ENCODE measurements at places on chromosomes 7 and 10.
A peak's percentile ranks its signal among the peaks of the same experiment; 100 is the strongest.

DNA sequence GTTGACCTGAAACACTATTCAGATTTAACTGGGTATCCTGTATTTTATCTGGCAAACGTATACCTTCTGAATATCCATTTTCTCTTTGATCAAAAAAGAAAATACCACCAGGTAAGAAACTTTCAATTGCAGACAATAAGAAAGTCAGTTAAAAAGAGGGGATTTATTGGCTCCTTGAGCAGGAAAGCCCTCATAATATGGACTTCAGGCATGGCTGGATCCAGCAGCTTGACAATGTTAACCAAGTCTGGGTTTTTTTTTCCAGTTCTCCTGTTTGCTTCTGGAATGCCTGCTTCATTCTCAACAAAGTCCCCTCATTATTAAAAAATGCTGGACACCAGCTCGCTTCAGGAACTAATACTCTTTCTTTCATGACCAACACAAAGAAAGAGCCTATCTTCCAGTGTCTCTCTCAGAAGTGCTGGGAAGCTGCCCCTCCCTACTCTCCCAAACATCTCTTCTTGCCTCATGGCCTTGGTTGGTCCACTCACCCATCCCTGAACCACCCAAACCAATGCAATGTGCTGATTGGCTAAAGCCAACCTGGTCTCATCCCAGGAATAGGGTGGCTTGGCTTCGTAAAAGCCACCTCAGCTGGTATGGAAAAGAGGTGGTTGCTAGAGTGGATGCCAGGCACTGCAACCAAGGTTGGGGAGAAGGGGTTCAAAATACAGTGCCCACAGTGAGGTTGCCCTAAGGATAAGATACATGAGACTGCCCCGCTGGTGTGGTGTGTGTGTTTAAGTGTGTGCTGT, 30.6 kb upstream of the WDFY4 start:
- DNase-seq = no peak

GRCh38 chr7:99191869-99192596, 15.9 kb downstream of the KPNA7 start:
- DNase-seq = no peak

DNA sequence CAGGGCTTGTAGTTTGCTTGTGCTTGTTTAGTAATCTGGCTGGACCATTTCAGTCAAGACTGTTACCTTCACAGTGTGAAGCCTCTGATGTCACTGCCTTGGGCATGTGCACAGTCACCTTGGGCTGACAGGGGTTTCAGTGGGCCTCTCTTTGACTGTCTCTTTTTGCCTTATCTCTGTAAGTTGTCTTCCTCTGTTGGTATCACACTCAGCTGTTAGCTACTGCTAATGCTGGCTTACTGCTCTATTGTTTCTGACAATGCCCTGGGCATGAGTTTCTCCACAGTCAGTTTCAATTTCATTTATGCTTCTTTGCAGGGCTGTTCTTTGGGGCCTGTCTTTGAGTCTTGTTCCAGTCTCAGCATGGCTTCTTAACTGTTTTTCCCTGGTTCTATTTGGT, 201.9 kb upstream of the SHH start:
- DNase-seq = no peak

DNA sequence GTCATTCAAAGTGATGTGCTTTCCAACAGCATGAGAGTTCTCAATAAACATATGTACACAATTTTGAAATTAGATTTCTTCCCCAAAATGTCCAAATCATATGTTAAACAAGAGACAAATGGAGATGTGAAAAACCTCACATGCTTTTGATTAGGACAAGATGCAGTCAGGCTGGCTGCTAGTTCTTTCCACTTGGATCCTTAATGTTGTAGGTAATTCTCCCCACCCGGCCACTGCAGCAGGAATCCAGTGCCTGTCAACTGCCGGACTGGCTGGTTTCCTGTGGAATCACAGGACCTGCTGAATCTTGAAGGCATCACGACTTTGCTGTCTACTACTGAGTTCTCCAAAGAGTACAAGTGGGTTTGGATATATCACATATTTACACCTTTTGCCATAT, 138.6 kb upstream of the AKR1E2 start:
- DNase-seq = no peak

- DNase-seq = peak; percentile 82
Observed at GRCh38 chr10:78657163-78657861, 411.5 kb upstream of the ZMIZ1 start.

DNA sequence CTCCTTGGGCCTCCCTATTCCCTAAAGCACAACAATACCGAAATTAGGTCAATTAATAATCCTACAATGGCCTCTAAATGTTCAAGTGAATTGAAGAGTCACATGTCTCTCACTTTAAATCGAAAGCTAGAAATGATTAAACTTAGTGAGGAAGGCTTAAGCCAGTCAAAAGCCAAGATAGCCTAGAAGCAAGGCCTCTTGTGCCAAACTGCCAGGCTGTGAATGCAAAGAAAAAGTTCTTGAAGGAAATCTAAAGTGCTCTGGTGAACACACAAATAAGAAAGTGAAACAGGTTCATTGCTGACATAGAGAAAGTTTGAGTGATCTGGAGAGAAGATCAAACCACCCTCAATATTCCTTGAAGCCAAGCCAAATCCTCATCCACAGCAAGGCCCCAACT, 57.2 kb downstream of the SLC29A4 start:
- DNase-seq = no peak

DNA sequence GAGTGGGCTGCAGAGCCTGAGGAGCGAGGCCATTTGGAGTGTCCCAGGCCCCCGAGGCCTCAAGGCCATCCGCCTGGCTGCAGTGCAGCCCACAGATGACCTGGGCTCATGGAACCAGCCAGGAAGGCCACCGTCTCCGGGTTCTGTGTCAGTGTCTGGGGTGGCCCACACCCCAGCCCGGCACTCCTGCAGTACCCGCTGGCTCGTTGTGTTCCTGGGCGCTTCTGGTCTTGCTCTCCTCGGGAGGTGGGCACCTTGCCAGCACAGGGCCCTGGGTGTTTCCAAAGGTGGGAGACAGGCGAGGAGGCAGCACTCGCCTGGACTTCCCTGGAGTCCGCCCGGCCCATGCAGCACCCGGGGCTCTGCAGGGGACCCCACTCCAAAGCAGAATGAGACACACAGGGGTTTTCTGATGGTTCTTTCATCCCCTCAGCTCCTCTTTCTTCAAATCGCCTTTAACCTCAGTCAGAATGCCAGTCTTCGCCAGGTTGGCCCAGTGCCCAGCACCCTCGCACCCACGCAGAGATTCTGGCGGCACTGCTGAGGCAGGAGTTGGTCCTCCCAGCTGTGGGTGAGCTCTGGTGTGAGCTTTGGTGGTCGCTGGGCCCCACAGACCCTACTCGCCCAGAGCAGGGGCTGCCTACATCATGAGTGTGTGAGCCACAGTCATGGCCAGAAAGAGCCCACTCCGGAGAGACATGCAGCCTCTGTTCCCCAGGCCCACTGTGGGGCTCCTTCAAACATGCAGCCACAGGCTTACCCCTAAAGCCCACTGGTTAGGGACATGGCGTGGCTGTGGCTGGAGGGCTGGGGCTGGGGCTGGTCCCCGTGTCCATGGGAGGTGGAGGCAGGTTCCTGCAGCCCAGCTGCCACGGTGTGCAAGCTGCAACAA, 155.7 kb downstream of the EBF3 start:
- DNase-seq = no peak

- no peak for DNase-seq
Observed at GRCh38 chr10:49171326-49172060, 16.7 kb downstream of the TMEM273 start.

DNA sequence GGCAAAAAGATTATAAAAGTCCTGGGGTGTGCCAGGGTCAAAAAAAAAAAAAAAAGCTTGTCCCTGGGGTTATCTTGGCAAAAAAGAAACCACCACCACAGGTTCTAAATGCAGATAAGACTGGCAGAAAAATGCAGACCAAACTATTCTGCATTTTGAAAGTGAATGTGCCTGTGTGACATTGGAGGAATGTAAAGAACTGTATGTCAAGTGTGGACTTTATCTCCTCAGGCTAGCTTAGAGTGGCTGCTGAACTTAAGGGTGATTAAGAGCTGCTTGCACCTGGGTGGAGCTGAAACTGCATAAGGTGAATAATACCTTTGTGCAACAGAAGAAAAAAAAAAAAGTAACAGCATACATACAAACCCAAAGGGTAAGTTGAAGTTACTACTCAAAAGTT, 1.3 kb upstream of the NAPEPLD start:
- DNase-seq = peak; percentile 88

DNA sequence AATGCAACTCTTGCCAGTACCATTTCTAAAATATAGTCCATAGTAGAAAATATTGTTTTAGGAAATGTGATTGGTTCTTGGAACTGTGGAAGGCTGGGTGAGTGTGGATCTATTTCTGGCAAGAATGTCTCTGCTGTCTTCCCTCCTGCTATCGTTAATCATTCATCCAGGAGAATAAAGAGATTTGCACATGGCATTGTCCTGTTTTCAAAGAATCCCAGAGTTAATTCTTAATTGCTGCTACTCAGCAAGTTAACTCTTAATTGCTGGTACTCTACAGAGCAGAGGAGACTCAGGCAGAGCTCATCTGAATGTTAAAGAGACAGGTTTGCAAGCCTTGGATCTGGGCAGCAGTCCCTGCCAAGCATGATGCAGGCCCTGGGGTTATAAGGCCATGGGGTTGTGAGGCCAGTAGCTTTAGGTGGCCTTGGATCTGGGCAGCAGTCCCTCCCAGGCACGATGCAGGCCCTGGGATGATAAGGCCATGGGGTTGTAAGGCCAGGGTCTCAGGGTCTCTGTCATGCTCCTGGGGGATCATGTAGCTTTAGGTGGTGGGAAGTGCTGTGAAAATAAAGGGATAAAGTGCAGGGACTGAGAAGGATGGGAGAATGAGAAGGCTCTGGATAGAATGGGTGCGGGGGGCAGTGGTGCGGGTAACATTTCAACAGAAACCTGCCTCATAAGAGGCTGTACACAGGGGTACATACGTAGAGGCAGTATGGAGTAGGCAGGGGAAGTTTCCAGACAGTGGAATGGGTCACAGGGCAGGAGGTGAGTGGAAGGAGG, 162.3 kb downstream of the SVIL start:
- no peak for DNase-seq

- DNase-seq = no peak
Observed at GRCh38 chr7:105907129-105907846, 30.9 kb upstream of the ATXN7L1 start.

DNA sequence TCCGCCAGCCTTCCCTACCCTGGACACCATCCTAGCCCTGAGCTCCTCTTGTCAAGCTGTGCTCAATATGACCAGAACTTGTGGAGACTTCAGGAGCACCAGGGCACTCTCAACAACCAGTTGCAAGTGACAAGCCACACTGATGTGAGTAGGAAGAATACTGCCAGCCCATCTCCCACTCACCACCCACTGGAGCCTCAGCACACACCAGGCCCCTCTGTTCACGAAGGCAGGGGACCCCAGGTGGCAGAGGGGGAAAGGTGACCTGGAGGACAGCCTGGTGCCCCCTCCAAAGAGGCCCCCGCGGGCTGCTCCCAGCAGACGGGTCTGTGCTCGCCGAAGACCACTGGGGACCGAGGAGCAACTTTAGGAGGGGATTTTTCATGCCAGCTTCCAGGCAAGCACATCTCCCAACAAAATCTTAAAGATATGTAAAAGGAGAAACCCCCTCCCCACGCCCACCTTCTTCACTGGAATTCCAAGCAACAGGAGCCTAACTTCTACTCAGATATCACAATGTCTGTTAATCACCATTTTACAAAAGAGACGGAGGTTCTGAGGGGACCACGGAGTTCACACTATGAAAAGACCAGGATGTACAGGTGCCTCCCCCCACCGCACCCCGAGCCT, 1.0 kb downstream of the MMD2 start:
- DNase-seq = no peak

GRCh38 chr10:113067501-113067900, 117.5 kb downstream of the TCF7L2 start:
- no peak for DNase-seq

DNA sequence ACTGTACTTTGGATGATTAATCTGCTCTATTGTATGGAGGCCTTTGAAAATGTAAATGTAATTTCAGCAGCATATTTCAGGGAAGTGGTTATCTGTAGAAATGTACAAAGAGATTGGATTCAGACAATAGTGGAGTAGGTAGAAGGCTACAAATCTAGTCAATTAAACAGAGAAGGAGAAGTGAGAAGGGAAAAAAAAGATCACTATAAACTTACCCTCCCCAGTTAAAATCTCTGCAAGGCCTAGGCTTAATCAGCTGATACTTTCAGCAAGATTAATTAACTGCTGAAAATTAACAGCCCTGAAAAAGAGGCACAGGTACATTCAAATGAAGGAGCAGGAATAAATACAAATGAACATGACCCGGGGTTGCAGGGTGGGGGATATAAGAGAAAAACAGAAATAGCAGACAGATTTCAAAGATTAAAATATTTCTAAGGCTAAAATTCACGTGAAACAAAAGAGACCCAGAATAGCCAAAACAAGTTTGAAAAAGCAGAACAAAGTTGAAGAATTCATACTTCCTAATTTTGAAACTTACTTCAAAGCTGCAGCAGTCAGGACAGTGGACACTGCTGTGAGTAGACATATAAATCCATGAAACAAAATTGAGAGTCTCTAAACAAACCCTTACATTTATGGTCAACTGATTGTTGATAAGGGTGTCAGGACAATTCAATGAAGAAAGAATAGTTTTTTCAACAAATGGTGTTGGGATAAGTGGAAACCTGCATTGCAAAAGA, 96.0 kb downstream of the NRCAM start:
- DNase-seq = peak; percentile 8

DNA sequence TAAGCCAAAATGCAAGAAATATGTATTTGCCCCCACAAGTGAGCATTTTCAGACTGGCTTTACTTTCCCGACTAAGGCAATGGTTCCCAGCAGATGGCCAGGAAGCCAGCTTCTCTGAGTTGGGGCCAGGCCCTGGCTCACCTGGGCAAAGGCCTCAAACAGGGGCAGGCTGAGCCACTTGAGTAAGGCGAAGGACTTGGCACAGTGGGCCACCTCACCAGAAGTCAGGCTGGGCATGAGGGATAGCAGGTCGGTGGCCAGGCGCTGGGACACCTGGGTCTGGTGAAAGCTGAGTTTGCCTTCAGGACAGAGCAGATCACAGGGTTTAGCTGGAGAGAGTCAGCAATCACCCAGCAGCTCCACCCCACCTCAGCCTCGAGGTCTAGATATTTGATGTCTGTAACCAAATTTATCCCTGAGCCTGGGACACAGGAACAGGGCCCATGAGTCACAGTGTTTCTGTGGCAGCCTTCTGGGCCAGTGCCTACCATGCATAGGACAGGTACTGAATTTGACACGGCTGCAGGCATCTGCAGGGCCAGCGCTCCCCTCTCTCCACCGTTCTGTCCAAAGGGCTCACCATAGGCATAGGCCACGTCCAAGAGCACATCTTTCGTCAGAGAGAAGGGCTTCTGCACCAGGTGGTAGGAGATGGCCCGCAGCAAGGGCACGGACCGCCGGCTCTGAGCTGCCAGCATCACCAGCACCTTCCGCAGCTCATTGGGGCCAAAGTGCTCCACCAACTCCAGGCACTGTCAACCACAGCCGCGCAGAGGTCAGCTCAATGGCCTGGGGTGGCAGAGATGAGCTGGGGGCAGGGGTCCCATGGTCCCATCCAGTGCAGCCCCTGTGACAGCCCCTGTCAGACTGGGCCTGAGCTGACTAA, 7.3 kb downstream of the TBRG4 start:
- DNase-seq = no peak

GRCh38 chr7:2450198-2451107, 25.7 kb downstream of the GRIFIN start:
- no peak for DNase-seq

Measured in OCI-M1 (cell line).